NCI-H187 treated with DMSO at 0.1 percent for 48 hours (cell line): ENCODE measurements at places on chromosomes 3 and 15.

GRCh38 chr3:118425272-118425837, 609.3 kb downstream of the IGSF11 start:
- no peak for DNase-seq

GRCh38 chr3:151538456-151539393, 77.9 kb upstream of the IGSF10 start:
- DNase-seq: no peak

DNA sequence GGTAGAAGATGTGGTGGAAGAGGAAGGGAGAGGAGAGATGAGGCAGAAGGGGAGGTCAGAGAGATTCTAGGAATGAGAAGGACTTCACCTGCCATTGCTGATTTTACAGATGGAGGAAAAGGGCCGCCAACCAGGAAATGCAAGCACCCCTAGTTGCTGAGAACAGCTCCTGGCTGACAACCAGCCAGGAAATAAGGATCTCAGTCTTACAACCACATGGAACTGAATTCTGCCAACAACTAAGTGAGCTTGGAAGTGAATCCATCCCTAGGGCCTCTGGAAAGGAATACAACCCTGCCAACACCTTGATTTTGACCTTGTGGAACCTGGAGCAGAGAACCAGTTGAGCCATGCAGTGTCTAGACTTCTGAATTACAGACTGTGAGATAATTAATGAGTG, 86.6 kb downstream of the EDEM1 start:
- DNase-seq: no peak

GRCh38 chr3:182618981-182619591, 174.2 kb upstream of the ATP11B start:
- no peak for DNase-seq

DNA sequence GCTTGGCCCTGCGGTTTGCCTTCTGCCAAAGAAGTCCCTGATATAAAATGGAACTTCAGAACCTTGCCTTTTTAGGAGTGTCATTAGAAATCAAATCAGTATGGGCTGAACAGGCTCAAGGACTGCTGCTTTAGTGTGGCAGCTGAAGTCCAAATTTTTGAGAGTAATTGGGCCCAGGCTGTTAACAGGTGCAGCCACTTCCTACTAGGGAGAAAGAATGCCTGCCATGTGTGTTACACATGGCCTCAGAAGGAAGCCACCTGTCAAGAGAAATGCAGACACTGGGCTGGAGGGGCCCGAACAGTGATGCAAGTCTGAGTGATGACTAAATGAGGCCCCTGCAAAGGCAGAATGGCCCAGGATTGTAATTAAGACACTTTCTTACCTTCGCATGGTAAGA, 786.7 kb upstream of the CFAP20DC start:
- DNase-seq: no peak

DNA sequence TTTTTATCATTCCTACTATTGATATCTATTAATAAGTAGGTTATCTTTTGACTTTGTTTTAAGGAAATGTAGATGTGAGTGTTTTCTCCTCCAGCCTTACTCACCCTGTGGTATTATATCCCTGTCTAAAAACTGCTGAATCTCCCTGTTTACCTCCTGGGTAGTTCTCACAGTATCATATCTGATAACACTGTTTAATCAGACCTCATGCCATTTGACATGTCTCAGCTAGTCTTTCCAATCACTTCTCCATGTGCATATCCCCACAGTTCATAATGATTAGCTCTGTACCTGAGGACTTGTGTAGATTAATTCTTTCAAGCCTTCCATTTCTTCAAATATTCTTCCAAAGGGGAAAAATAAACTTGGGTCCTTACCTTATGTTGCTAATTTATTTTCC, 30.7 kb downstream of the DUOX2 start:
- no peak for DNase-seq

- DNase-seq: peak; percentile 24
These were observed 742.0 kb upstream of the CCDC54 start for GRCh38 chr3:106635271-106635670.

DNA sequence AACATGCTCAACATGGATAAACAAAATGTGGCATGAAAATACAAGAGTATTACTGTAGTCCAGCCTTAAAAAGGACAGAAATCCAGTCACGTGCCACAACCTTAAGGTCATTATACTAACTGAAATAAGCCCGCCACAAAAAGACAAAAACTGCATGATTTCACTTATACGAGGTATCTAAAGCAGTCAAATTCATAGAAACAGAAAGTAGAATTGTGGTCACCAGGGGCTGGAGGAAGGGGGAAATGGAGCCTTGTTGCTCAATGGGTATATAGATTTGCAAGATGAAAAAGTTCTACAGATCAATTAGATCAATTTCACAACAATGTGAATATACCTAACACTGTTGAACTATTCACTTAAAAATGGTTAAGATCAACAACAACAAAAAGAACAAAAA, 7.4 kb downstream of the GLB1 start:
- DNase-seq: no peak

GRCh38 chr3:125033135-125033534, 22.7 kb downstream of the HEG1 start:
- no peak for DNase-seq

GRCh38 chr15:96442076-96442475, 111.6 kb downstream of the NR2F2 start:
- DNase-seq: no peak

GRCh38 chr3:15279205-15279604, 53.2 kb downstream of the SH3BP5 start:
- DNase-seq: no peak

DNA sequence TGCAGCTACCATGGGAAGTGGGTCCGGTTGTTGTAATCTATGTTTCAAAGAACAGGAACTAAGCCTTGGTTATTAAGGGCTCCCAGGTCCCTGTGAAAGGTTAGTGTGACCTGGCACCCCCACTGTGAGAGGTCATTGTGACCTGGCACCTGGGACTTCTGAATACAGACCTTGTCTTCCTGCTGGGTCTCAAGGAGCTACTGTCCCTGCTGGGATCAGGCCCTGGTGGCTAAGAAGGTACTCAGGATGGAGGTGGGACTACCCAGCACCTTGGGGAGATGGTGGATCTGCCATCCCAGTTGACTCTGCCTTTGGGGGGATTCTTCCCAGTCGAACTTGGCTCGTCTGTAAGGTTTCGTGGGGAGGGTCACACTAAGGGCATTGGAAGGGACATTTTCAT, 10.3 kb upstream of the SLCO2A1 start:
- DNase-seq: no peak

DNA sequence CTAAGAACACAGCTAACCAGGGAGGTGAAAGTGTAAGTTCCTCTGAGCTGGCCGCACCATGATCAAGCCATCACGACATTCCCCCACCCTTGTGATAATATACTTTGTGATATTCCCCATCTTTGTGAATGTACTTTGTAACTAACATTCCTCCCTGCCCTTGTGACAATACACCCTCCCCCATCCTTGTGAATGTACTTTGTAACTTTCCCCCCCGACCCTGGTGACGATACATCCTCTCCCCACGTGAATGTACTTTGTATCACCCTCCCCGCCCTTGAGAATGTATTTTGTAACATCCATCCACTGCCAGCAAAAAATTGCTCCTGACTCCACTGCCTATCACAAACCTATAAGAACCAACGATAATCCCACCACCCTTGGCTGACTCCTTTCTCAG, 20.2 kb upstream of the OR5H6 start:
- DNase-seq: no peak
